Caco-2 (cell line): ENCODE measurements at places on chromosomes 2 and 18.

DNA sequence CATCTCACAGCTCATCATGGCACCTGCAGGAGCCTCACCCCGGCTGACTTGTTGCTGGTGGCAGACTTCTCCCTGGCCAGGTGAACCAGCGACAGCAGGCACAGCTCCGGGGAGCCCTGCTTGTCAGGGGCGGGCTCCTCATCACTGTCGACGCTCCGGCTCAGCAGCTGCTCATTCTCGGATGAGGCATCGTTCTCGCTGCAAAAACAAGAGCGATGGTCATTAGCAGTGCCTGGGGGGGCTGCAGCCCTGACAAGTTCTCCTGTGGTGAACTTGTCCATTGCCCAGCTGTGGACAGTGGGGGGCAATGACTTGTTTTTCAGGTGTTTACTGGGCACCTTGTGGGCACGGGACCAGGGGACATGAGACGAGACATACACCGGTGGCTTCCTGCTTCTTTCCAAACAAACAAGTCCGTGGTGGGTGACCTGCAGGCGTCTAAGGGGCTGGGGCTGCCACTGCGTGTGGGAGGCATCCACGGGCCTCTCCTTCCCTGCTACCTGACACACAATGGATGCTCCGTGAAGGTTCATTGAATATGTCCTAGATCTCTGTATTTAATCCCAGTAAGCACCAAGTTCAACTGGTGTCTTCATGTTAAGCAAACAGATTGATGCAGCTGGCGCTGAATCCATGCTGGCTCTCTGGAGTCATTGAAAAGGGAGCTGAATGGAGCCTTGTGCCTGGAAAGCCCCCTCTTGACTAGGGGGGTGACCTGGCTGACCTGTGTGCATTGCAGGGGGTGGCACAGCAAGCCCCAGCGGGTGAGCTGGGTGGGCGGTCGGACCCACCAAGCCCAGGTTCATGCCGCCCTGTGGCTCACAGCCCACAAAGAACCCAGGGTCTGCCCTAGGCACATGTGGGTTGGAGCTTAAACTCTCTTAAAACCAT, 81.0 kb downstream of the EDAR start:
- no peak for DNase-seq

DNA sequence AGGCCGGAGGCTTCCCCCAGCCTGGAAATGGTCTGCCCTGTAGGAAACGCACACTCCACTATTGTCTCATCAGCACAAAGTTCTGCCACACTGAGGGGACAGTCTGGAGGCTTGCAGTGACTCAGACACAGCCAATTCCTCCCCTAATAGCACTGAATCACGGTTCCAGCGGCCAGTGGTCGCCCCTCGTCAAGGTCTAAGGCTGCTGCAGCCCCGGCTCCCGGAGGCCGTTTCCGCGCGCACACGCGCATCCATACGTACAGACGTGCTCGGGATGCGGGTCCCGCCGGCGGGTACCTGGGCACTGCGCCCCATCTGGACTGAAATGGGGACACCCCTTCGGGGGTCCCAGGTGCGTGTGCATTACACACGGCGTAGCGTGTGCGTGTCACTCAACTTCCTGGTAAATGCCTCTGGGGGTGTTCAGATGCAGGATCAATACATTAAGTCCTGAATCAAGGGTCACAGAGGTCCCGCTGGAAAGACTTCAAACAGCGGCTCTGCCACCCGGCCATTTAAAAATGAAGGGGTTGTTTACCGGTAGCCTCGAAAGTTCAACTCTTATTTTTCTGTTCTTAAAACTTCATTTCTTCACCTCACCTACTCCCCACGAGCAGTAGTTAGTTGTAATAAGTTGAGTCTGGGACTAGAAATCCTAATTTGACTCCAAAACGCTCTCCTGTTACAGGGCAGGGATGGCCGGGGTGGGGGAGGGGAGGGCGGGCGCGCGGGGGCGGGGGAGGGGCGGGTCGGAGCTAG, 572 bp upstream of the ZNF516 start:
- peak; percentile 12 for DNase-seq

- DNase-seq, result no peak
Observed at GRCh38 chr2:143994961-143995360, 525.0 kb downstream of the ZEB2 start.

DNA sequence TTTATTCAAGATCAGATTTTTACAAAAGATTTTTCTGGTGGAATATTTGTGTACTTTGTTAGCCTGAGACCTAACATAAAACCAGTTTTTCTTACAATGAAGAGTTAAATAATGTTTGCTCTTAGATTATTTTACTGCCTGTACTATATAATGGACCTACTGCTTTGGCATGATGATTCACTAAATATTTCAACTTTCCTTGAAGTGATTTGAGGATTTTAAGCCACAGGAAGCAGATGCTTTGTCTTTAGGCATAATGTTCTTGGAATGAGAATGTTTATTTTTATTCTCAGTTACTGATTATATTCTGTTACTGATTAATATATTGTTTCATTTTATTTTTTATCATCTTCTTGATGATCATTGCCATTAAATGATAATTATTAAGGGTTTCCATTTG, 175.3 kb upstream of the LRP1B start:
- DNase-seq, result no peak

- DNase-seq, result no peak
Observed at GRCh38 chr2:224287531-224287930, 114.4 kb downstream of the FAM124B start.

- no peak for DNase-seq
Observed at GRCh38 chr2:184721881-184722280, 123.6 kb downstream of the ZNF804A start.

- DNase-seq, result no peak
Observed at GRCh38 chr2:96470636-96471035, 34.5 kb downstream of the NEURL3 start.

GRCh38 chr2:129103936-129104878, 785.5 kb upstream of the HS6ST1 start:
- no peak for DNase-seq

- no peak for DNase-seq
Observed at GRCh38 chr2:62343636-62344337, 147.9 kb downstream of the B3GNT2 start.

DNA sequence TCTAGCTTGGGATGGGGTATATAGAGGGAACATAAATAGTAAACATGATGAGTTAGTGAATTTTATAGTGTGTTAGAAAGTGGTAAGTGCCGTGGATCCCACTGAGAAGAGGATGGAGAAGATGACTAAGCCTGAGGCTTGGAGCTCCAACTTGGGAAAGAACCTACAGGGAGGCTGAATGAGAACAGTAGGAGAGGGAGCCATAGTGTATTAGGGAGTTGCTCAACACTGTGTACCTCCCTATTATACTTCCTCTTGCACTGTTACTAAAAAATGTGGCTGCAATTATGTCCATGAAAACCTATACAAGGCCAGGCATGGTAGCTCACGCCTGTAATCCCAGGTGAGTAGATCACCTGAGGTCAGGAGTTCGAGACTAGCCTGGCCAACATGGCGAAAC, 2.9 kb upstream of the SLC19A3 start:
- no peak for DNase-seq
